ENCODE measurements at places on chromosomes 7 and 10.
A peak's percentile ranks its signal among the peaks of the same experiment; 100 is the strongest.

- DNase-seq, result no peak
Observed at GRCh38 chr10:80598084-80598798, 60.5 kb downstream of the SH2D4B start.

DNA sequence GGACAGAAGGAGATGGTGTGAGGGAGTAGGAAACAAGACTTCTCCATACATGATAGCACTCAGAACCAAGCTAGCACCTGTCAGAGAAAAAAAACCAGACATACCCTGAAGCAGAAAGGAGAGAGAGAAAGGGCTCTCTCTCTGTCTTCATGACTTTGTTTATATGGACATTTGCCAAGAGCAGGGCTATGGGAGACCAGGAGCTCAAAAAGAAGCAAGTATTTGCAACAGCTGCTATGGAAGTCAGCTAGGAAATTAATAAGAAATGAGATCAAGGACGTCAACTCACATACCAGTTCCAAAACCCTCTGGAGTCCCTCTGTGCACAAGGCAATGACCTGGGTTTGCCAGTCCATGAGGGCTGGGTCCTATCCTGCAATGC lies 111.6 kb downstream of the SGMS1 start:
- DNase-seq, result no peak

- DNase-seq, result no peak
Observed at GRCh38 chr10:102678068-102678400, 33.8 kb downstream of the TRIM8 start.

DNA sequence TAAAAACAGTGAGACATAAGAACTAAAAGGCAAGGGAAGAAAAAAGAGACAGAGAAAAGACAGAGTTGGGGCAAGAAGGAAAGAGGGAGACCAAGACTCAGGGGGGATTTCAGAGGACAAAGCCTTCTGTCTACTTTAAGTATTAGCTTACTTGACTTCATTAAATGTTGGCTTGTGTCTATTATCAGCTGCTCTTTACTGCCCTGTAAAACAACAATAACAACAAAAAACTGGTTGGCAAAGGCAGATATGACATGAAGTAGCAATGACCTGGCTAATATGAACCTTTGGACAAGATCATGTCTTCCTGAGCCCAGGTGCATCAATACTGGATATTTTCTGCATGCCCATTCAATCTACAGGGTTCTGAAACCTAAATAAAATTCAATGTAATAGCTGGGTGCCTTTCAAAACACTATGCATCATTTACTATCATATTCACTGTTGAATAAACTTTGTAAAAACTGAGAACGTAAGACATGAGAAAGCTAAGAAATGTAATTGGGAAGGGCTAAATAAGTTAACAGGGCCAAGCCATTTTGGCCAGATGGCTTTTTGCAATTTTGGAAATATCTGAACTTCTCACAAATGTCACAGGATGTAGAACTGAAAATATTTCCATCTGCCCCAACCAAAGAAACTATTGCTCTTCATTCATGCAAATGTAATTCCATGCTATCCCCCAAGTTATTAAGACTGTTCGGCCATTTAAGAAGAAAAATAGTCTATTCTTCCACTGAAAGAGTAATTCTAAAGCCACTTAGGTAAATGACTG lies 49.4 kb downstream of the LRRN3 start:
- no peak for DNase-seq

DNA sequence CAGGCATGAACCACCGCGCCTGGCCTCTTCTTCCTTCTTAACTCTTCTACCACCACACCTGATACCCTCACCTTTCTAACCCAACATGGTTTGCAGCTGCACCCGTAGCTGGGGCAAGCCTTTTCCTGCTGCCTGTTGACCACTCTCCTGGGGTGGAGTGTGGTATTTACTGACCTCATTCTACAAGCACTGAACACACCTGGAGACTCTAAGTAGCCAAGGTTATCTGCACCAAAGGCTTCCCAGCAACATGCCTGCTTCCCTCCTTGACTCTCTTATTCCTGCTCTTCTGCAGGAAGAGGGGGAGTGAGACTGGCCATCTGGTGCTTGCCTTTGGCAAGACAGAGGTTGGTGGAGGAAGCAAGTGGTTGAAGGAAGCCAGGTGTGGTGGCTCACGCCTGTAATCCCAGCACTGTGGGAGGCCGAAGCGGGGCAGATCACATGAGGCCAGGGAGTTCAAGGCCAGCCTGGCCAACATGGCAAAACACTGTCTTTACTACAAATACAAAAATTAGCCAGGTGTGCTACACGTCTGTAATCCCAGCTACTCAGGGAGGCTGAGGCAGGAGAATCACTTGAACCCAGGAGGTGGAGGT lies 10.1 kb downstream of the ACTR1A start:
- DNase-seq, result no peak

DNA sequence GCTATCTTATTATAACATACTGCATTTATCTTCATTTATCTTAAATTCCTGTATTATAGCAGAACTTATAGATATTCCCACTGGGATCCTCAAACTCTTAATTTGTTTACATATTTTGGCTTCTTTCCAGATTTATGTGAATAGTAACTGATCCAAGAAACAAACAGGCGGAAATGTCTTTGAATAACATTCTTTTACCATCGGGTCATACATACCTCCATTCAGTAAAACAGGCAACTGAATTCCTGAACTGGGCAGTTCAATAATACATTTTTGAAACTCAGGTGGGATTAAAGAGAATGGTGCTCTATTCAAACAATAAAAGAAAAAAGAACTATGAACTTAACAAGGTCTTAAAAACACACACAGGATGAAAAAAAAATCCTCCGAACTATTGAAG lies 337.4 kb downstream of the CRPPA start:
- peak; percentile 55 for DNase-seq

GRCh38 chr10:21464134-21464533 lies 61.3 kb downstream of the SKIDA1 start:
- DNase-seq, result no peak

- no peak for DNase-seq
Observed at GRCh38 chr7:143256932-143257331, 6.3 kb upstream of the GSTK1 start.

GRCh38 chr10:43683451-43684291 lies 35.0 kb upstream of the ZNF32 start:
- no peak for DNase-seq

DNA sequence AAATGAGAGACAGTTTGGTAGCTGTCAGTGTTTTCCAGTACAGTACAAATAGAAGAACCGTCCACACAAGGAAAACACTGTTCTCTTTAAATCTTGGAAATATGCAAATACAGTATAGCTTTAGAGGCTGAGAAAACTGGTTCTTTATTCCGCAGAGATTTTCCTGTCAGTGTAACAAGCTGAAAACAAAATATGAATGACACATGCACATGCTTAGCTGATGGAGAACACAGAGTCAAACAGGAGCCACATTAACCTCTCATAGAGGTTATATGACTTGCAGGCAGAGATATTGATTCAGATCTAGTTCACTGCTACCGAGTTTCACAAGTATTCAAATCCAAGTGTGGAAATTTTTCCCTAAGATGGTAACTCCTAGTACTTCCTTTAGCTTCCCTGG lies 135.2 kb upstream of the C1QL3 start:
- no peak for DNase-seq

DNA sequence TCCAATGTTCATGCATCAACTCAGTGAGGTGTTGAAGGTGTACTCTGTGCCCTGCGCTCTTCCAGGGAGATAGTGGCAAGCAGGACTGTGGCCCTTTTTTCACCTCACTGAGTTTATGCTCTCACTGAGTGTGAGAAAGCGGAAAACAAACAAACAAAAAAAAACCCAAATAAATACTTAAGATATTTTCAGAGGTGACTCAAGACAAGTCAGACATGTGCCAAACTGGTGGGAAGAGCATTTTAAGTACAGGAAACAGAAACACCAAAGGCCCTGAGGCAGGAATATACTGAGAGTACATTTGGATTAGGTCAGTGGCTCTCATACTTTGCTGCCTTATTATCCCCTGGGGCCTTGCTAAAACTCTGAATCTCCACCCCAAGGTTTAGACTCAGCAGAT lies 111.9 kb upstream of the IGFBP3 start:
- DNase-seq, result peak; percentile 72

DNA sequence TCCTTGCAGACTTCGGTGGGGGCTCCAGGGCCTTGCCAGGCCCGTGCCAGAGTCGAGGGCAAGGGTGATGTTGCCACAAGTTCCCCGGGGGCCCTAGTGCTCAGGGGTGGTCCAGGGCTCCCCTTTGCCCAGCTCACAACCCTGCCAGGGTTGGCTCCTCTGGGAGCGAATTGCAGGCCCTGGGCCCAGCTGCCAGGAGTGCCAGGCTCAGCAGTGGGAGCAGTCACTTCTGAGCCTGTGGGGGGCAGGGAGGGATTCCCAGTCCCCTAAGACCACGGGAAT lies 43.8 kb downstream of the TCERG1L start:
- DNase-seq, result no peak

GRCh38 chr10:110200503-110200902 lies 6.9 kb upstream of the MXI1 start:
- no peak for DNase-seq

- DNase-seq, result peak; percentile 76
Observed at GRCh38 chr7:44587843-44588711, 6.0 kb upstream of the TMED4 start.

GRCh38 chr7:27641581-27642230 lies 21.0 kb downstream of the HIBADH start:
- peak; percentile 44 for DNase-seq

DNA sequence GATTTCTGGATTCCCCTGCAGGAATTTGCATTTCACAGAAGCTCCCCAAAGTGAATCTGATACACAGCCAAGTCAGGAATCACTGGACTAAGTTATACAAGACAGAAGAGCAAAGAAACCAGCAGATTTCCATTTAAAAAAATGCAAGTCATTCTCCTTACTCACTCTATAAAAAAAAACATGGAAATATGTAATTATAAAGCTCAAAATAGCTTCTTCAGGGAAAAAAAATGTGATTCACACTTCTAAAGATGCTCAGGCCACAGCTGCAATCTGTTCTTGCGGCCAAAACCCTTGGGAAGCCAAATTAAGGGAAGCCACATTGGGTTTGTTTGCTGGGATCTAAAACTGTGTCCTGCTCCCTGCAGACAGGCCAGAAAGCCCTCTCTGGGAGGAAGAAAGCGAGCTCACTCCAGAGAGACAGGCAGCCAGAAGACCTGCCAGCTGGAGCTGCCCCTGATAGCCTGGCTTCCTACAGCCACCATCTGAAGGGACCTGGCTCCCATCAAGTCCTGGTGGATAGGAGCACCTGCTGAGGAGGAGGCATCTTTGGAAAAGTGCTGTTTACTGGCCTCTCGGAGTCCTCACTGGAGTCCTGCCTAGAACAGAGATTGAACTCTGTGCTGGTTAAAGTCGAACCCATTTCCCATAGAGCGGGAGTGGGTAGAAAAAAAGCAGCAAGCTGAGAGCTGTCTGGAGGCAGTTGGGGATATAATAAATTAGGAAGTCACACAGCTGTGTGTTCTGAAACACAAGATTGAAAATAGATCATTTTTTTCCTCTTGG lies 359.2 kb upstream of the AOAH start:
- no peak for DNase-seq

DNA sequence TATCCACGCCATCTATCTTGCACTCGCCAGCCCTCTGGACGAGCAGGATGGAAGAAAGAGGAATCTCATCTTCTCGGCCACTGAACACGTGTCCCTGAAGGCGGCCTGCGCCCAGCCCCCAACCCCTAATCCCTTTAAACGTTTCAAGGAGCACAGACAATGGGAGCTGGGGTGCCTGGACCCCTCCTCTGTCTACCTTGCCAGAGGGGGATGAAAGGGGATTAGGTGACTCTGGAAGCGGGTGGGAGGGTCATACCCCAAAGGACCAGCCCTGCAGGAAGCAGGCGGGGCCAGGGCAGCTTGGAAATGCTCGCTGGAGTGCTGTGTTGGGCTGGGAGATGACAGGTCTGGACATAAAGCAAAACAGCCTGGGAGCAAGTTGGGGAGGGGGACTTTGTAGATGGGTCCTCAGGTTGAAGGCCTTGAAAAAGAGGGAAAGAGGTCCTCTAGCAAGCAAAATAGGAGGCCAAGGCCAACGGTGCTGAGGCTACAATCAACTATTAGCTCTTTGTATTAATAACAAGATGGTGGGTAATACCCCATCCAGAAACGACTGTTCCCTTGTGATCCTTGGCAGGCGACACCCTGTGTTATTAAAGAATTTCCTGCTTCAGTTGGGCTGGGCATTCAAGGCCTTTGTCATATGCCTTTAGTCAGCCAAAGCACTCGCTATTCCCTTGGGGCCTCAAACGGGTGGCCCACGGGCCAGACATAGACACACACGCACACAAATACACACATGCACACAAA lies 126.5 kb upstream of the UNC5B start:
- no peak for DNase-seq

DNA sequence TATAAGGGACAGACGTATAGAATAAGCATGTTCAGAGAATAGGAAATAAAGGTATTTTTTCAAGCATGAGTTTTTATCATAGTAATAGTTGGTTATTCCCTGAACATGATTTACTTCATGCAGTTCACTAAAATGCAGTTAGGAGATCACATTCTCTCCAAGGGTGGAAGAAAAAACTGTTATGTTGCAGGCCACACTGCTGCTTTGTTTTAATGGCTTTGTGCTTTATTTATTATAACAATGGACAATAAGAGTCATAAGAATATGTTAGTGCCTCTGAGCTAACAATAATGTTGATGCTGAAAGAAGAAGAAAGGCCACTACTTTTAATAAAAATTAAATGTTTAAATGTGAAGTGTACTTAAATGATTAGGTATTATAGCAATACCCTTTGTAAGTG lies 78.5 kb upstream of the GATAD1 start:
- DNase-seq, result no peak

GRCh38 chr7:54394834-54395233 lies 147.3 kb upstream of the VSTM2A start:
- no peak for DNase-seq

- no peak for DNase-seq
Observed at GRCh38 chr7:18844735-18845134, 272.7 kb downstream of the TWIST1 start.

GRCh38 chr10:24715246-24715769 lies 8.4 kb downstream of the ARHGAP21 start:
- DNase-seq, result no peak

DNA sequence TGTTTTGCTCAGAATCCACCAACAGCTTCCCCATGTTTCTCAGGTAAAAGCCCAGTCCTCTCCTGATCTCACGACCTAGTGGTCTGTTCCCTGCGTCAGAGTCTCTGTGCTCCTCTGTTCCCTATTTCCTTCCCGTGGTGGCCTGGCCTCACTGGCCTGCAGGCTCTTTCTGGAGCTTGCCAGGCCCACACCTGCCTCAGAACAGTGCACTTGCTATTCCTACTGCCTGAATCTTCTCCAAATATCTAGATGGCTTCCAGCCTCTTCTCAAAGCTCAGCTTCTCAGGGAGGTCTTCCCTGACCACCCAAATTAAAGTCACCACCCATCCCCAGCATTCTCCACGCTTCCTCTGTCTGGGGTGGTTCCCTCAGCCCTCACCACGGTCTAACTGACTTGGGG lies 165.3 kb downstream of the USP6NL start:
- DNase-seq, result no peak
